ENCODE measurements at places on chromosomes 13 and 19.

DNA sequence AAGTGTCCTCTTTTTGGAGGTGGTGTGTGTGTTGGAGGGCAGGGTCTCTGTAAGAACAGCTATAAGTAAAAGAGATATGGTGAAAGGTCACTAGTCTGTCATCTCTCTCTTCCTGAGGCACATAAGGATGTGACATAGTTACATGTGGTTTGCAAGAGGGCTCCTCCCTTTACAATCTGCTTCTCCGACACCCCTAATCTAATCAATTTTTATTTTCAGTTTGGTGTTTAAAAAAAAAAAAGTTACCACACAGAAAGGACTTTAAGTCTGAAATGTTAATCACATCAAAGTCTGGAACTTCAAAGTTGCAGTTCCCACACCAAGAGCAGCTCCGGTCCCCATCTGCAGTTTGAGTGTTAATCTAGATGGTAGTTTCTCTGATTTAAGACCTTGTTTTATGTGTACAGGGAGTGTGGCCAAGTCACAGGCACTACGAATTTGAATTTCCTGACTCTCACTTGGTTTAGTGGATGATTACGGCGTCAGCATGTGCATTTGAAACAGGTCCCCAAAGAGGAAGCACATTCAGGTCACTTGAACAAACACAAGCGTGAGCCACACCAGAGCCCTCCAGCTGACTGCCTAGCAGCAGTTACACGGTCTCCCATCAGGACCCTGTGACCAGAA lies 53.1 kb downstream of the FOXO1 start:
- DNase-seq = no peak

GRCh38 chr13:51738226-51738905 lies 65.6 kb downstream of the DHRS12 start:
- DNase-seq = no peak

- DNase-seq = no peak
Observed at GRCh38 chr13:38483623-38484022, 134.0 kb downstream of the UFM1 start.

DNA sequence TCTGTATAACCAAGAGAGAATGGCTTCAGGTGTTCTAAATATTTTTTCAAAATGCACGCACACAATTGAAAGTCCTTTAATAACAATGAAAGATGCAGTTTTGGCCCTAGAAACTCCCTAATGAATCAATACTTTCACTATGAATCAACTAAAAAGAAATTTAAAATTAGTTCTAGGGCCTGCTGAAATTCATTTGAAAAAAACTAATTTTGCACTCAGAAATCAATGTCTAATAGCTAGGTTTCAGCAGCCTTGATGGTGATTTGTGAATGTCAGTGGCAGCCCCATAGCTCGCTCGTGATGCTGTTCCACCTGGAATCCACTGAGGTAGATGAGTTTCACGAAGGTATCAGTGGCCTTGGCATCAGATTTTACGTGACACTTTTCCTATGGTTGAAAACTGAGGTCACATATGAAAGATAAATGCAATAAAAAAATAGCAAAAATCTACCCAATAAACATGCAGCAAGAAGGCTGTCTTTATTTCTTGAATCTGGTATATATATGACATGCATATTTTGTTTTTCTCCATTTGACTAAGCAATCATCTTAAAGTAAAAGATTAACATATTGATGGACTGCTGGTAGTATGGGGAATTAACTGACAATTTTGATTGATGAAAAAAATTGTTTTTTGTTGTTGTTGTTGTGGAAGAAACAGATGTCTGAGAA lies 141.0 kb downstream of the AKAP11 start:
- DNase-seq = no peak

DNA sequence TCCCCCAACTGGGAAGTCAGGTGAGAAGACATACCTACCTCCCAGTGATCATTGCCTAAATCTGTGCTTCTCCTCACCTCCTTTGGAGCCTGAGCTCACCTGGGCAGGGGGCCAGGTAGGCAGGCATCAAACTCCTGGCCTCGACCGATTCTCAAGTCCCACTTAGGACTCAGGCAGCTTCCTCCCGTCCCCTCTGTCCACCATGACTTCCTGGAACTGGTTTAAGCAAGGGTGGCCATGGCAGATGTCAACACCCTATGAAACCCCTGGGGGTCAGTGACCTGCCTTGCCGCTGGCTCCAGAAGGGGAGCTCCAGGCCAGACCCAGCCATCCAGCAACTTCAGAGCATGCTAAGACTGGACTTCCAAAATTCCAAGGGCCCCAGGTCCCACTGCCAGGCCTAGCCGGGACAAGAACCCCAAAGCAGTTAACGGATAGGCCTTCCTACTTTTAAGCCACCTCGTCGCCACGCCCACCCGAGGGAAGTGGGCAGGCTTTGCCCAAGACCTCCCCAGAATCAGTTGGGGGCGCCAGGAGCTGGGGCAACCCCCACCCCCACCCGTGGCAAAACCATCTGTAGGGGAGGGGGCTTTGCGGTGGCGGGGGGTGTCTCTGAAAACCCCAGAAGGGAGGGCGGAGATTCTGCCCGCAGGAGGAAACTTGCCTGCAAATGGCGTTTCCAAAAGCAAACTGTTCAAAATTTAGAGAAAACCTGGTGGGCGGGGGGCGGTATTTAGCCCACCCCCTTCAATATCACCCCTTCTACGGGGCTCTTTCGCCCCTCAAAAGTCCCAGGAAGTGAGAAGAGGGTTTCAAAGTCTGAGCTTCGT lies 657 bp downstream of the PLIN3 start:
- DNase-seq = no peak
